T-helper 1 cell (primary cell): ENCODE measurements at places on chromosomes 4 and X.

DNA sequence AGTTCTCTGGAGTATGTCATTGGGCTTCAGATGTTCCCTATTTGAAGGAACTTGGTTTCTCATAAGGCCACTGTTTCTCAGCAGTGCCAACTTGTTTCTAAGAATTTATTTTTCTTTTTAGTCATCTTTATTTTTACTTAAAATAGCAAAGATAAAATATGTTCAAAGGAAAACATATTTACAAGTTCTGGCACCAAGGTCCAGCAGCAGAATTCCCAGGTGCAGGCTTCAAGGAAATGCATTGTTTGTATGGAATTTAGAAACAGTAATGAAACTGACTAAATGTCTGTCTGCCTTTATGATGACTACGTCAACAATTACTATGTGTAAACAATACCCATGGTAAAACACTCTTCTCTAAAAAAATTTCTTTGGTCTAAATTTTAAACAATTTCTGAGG is 109.6 kb downstream of the IL15 start:
- DNase-seq = no peak

GRCh38 chr4:79869597-79870237 is 203.3 kb downstream of the ANTXR2 start:
- DNase-seq = no peak

DNA sequence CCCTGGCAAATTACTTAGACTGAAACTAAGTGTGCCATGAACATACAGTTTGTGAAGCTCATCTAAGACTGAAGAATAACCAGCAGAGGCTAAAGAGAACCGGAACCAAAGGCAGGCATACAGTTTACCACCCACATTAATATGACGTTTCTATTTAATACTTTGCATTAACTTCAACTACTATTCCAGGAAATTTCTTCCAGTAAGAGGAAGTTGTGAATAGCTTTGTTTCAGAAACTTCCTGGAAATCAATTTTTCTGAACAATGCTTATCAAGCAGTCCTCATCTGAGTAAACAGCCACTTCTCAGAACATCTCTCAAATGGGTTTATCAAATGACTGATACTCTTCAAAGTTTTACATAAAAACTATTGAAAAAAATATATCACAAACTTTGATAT is 252.7 kb downstream of the OPHN1 start:
- no peak for DNase-seq

- no peak for DNase-seq
Observed at GRCh38 chrX:46715997-46716396, 42.9 kb downstream of the SLC9A7 start.

DNA sequence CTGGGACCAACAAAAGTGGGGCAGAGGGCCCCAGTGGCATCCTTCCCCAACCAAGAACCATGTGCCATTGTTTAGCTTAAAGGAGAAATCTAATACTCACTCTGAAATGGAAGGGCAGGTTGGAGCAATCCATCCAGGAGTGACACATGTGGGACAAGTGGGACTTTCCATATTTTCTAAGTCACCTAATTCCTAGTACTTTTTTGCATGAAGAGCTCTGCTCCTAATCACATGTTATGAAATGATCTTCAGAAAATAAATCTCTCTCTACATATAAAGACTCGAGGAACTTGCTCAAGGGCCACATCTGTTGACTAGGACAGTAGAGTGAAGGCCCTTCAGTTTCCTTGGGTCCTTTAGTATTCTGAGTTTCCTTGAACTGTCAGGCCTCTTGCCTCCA is 2.5 kb downstream of the CYBB start:
- no peak for DNase-seq
